ENCODE measurements at places on chromosomes 6 and 20. TPM values are rescaled to one million over a fixed set of nuclear protein-coding genes. Genes with fewer than 3 reads are reported as not detected.

The ADGRF5 gene
- 10.3 TPM for total RNA-seq

The CFB gene
- total RNA-seq = 9.6 TPM

The NKAPL gene
- total RNA-seq = not detected

The INSM1 gene
- total RNA-seq = not detected

DNA sequence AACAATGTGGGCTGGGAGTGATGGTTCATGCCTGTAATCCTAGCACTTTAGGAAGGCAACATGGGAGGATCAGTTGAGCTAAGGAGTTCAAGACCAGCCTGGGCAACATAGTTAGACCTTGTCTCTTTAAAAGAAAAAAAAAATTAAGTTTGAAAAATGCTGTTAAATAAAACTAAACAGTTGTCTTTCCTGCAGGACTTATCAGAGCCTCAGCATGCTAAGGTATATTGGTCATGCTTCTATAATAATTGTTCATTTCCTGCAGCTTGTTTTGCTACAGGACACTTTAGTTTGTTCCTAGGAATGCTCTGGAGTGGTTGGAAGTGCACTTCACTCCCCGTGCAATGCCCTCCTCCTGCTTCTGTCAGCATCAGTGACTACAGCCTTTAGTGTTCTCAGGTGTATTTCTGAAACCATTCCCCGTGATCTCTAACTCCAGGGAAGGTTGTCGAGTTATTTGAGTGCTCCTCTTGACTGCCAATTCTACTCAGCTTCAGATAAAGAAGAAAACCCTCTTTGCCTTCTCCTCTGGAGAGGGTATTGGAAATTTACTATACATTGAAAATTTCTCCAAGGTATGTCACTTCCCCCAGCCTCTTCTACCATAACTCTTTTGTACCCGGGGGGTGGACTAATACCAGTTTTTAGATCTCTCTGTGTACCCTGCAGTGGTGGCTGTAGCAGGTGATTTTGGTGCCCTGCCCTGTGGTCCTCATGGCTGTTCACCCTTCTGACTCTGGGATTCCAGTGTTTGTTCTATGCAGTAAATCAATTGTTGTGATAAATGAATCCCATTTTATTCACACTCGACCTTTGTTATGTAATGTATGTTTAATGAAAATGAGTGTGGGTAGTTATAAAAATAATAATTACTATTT is 33.8 kb downstream of the NHLRC1 start:
- DNase-seq = no peak
- no peaks in the 10 kb centered on the region for H3K36me3 ChIP-seq
- no peaks in the 10 kb centered on the region for H3K4me1 ChIP-seq
- no peaks in the 10 kb centered on the region for H3K27me3 ChIP-seq

DNA sequence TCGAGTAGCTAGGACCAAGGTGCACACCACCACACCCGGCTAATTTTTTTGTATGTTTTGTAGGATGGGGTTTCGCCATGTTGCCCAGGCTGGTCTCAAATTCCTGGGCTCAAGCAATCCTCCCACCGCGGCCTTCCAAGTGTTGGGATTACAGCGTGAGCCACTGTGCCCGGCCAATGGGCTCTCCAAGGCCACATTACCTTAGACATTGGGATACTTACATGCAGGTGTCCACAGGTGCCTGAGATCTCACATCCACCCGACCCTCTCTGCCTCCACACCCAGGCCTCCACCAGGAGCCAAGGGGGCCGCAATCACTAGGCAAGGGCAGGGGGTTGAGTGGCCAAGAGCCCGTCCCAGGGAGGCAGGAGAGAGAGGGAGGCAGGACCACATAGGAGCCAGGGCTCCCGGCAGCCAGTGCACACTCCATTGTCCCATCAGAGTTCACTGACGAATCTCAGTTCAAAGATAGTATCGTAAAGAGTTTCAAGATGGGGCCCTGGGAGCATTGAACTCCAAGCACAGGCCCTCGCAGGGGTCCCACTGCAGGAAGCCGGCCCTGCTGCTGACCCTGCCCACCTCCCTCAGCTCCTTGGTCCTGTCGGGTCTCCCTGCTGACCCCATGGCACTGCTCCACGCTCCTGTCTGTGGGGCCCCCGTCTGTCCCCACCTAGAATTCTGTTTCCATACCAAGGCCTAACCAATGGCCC is 55.3 kb downstream of the SSR1 start:
- H3K36me3 ChIP-seq = peaks cover under 1% of the 10 kb centered on the region
- H3K4me3 ChIP-seq = no peak overlapping the region
- H3K4me1 ChIP-seq = peaks cover 17% of the 10 kb centered on the region
- DNase-seq = no peak

GRCh38 chr20:63533388-63533787 is 3.8 kb downstream of the PTK6 start:
- DNase-seq = no peak
- no peak overlapping the region for H3K27ac ChIP-seq
- H3K4me1 ChIP-seq = peaks cover 41% of the 10 kb centered on the region
- no peaks in the 10 kb centered on the region for H3K27me3 ChIP-seq

DNA sequence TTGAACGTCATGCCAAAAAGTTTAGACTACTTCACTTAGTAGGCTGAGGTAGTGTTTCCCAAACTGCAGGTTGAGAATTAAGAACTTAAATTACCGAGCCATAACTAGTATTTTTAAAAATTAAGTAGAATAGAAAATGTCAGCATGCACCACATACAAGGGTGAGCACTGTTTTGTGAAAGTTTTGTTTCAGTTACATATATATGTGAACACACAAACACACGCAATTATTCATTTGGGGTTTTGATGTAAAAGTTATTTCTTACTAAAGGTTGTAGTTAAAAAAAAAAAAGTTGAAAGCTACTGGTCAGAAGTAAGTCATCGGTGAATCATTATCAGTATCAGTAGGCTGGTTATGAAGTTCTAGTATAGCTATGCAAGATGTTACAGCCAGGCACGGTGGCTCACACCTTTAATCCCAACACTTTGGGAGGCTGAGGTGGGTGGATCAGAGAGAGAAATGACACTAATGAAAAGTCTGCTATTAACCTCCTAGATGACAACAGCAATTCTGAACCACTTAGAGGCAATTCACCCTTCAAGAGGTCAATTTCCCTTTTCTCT is 24.1 kb downstream of the FASTKD5 start:
- no peaks in the 10 kb centered on the region for H3K36me3 ChIP-seq
- no peaks in the 10 kb centered on the region for H3K4me1 ChIP-seq
- H3K27ac ChIP-seq = no peak overlapping the region
- H3K27me3 ChIP-seq = no peaks in the 10 kb centered on the region

- H3K27me3 ChIP-seq = no peaks in the 10 kb centered on the region
- H3K36me3 ChIP-seq = no peaks in the 10 kb centered on the region
- peaks cover 15% of the 10 kb centered on the region for H3K4me1 ChIP-seq
- DNase-seq = no peak
- H3K27ac ChIP-seq = no peak overlapping the region
- H3K4me3 ChIP-seq = no peak overlapping the region
Measured at GRCh38 chr6:46378161-46378881, 112.9 kb downstream of the RCAN2 start.

GRCh38 chr6:159127701-159128100 is 41.5 kb upstream of the FNDC1 start:
- no peak overlapping the region for H3K27ac ChIP-seq
- no peak for DNase-seq
- no peaks in the 10 kb centered on the region for H3K36me3 ChIP-seq
- no peaks in the 10 kb centered on the region for H3K27me3 ChIP-seq
- H3K4me1 ChIP-seq = no peaks in the 10 kb centered on the region

- H3K4me3 ChIP-seq = no peak overlapping the region
- no peak overlapping the region for H3K27ac ChIP-seq
- H3K27me3 ChIP-seq = no peaks in the 10 kb centered on the region
- no peaks in the 10 kb centered on the region for H3K36me3 ChIP-seq
Measured at GRCh38 chr6:139587469-139587868, 213.0 kb upstream of the CITED2 start.

GRCh38 chr6:160462551-160463109 is 114.5 kb downstream of the SLC22A3 start:
- no peak overlapping the region for H3K27ac ChIP-seq
- H3K4me3 ChIP-seq = no peak overlapping the region
- no peak for DNase-seq
- no peaks in the 10 kb centered on the region for H3K27me3 ChIP-seq

DNA sequence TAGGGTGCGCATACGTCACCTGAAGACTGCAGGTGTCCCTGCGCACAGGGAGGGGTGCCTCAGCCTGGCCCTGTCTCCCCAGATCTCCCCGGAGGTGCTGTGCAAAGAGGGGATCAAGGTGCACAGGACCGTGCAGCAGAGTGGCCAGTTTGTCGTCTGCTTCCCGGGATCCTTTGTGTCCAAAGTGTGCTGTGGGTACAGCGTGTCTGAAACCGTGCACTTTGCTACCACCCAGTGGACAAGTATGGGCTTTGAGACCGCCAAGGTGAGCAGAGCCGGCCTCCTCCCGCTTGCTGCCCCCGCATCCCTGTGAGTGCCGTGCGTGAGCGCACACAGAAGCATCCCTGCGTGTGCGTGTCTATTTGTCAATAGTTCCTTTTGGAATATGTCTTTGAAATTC is 150.7 kb downstream of the DTNBP1 start:
- no peaks in the 10 kb centered on the region for H3K4me1 ChIP-seq
- no peak for DNase-seq
- H3K27me3 ChIP-seq = no peaks in the 10 kb centered on the region
- no peaks in the 10 kb centered on the region for H3K36me3 ChIP-seq
- H3K27ac ChIP-seq = no peak overlapping the region

DNA sequence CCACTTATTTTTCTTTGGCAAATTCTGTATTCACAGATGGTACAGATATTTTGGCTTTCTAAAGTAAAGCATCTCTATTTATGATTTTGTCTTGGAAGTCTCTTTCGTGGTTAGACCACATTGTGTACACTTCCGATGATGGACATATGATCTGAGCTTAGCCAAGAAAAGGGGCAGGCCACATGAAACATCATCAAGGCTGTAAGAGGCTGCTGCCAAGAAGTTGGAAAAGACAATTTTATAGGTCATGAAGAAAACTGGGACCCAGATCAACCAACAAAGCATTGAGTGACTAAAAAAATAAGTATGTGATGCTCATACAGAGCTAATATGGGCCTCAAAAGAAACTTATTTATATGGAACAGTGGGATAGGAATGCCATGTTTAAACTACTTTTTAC is 266.4 kb downstream of the HAO1 start:
- no peak for DNase-seq
- no peaks in the 10 kb centered on the region for H3K36me3 ChIP-seq
- H3K27me3 ChIP-seq = no peaks in the 10 kb centered on the region
- no peak overlapping the region for H3K4me3 ChIP-seq
- H3K4me1 ChIP-seq = no peaks in the 10 kb centered on the region
- no peak overlapping the region for H3K27ac ChIP-seq

DNA sequence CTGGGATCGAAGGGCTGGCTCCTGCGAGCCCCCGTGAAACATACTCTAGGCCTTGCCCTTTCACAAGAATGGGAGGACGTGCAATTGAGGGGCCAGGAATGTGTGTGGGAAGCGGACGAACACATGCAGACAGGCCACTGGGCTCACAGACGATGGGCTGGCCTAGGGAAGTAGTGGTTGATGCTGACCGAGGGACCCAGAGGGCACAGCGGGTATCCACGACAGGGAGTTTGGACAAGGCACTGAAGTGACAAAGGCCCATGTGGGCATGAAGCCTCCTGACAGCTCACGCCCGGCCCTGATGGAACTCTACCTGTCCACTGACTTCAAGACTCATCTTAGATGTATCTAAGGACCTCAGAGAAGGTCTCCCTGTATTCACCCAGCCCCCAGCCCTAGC is 52.2 kb downstream of the MYH7B start:
- H3K36me3 ChIP-seq = no peaks in the 10 kb centered on the region
- no peaks in the 10 kb centered on the region for H3K27me3 ChIP-seq
- H3K27ac ChIP-seq = no peak overlapping the region
- H3K4me3 ChIP-seq = no peak overlapping the region
- H3K4me1 ChIP-seq = peaks cover 11% of the 10 kb centered on the region
- DNase-seq = no peak

- no peak for DNase-seq
- no peaks in the 10 kb centered on the region for H3K27me3 ChIP-seq
- H3K36me3 ChIP-seq = no peaks in the 10 kb centered on the region
- no peak overlapping the region for H3K27ac ChIP-seq
- no peaks in the 10 kb centered on the region for H3K4me1 ChIP-seq
Measured at GRCh38 chr6:127923135-127923534, 22.3 kb upstream of the THEMIS start.

DNA sequence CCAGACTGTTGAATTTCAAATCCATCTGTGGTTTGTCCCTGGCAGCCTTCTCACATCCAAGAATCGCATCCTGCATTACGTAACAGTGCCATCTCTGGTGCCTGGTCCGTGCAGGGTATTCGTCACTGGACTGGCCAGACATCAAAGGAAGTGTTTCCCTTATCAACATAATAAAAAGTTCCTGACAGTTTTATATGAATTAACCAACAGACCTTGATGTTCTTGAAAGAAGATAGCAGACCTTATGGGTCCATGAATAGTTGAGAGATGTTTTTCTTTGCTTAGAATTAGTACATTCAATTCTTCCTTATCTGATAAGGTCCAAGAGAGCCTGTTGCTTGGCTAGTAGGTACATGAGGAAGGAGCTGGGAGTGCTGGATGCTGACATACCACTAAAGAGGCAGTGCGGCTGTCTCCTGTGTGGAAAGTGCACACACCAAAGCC is 77.6 kb downstream of the PHACTR2 start:
- H3K4me1 ChIP-seq = no peaks in the 10 kb centered on the region
- no peak overlapping the region for H3K4me3 ChIP-seq
- no peaks in the 10 kb centered on the region for H3K36me3 ChIP-seq
- no peak for DNase-seq

DNA sequence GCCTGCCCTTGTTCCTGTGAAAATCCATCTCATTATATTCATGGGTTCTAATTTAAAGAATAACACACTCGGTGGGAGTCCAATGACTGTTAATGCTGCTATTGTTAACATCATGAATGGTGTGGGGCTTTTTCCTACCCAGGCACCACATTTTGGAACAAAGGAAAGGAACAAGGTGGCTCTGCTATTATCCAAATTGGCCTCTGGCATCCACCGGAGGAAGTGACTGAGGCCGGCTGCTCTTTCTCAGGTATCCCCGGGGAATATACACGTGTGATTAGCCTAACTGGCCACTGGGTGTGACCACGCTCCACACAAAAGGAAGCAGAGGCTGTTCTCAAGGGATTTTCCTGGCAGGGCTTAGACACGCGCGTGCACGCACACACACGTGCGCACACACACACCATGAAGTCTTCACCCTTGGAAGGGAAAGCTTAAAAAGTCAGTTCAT is 601.2 kb upstream of the ARID1B start:
- no peak for DNase-seq
- H3K27ac ChIP-seq = no peak overlapping the region
- H3K4me1 ChIP-seq = peaks cover 6% of the 10 kb centered on the region
- no peaks in the 10 kb centered on the region for H3K27me3 ChIP-seq
- no peaks in the 10 kb centered on the region for H3K36me3 ChIP-seq

DNA sequence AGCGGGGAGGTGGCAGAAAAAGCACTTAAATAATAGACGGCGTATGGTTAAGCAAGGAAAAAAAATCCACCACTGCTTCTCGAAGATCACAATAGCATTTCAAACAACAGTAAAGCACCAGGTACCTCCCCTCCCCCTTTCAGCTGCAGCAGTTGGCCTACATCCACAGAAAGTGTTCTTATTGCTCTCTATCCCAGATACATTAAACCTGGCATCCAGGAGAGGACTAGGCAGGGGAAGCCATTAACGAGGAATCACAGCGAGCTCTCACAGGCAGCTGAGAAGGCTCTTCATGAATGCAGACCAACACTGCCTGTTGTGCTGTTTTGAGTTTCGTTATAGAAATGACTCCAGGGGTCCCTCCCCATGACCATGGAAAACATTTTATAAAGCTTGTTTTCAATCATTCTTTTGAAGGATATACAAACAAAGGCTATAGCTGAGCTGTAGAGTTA is 11.8 kb downstream of the FYN start:
- peaks cover 39% of the 10 kb centered on the region for H3K4me1 ChIP-seq
- H3K36me3 ChIP-seq = no peaks in the 10 kb centered on the region

GRCh38 chr20:31861385-31862156 is 8.8 kb downstream of the DUSP15 start:
- H3K27ac ChIP-seq = no peak overlapping the region
- H3K4me3 ChIP-seq = peak overlapping the region; percentile 84
- peaks cover 15% of the 10 kb centered on the region for H3K4me1 ChIP-seq
- H3K36me3 ChIP-seq = no peaks in the 10 kb centered on the region

Data from vagina (tissue), 2 donors.